Mesenteric fat pad (tissue), 1 donor: ENCODE measurements at places on chromosomes 4 and X.

- no peak for DNase-seq
These were observed 823.5 kb downstream of the ADGRL3 start for GRCh38 chr4:62023633-62024032.

DNA sequence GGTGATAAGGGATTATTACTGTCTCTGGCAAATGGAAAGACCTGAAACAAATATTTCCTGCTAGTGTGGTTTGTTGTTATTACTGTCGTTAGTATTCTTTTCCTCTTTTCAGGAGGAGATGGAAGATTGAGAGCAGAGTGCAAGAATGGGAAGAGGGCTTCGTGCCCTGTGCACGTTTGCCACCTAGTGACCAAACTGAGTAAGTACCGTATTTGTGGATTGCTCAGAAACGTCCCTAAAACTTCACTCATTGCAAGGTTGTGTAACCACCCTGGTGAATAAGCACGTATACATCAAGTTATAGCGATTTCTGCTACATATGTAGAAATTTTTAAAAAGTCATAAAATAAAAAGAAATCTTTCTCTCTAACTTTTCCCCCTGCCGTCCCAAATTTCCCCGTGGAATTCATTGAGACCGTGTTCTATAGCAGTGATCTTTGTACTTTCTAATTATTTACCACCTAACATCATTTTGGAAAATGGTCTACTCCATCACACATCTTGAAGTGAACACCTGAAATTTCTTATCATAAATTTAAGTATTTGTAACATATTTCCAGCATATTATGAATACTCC is 24.3 kb downstream of the LINC00632 start:
- DNase-seq: no peak

GRCh38 chr4:122900314-122900713 is 22.1 kb downstream of the NUDT6 start:
- DNase-seq: no peak

GRCh38 chr4:123380728-123381716 is 15.6 kb upstream of the SPRY1 start:
- no peak for DNase-seq

- DNase-seq: no peak
These were observed 82.0 kb downstream of the HAUS3 start for GRCh38 chr4:2159931-2160330.

- no peak for DNase-seq
These were observed 1.6 kb downstream of the KDR start for GRCh38 chr4:55123791-55124190.

DNA sequence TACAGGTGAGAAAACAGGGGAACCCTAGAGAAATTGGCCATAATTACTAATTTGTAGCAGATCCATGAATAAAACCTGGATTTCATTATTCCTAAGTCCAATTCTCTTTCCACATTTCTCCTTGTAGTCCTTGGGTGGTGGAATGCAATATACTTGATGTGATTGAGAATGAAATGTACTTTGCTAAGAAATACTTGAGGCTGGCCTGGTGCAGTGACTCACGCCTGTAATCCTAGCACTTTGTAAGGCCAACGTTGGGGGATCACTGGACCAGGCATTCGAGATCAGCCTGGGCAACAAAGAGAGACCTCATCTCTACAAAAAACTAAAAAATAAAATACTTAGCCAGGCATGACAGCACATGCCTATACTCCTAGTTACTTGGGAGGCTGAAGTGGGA is 15.9 kb downstream of the TMEM184C start:
- DNase-seq: no peak

DNA sequence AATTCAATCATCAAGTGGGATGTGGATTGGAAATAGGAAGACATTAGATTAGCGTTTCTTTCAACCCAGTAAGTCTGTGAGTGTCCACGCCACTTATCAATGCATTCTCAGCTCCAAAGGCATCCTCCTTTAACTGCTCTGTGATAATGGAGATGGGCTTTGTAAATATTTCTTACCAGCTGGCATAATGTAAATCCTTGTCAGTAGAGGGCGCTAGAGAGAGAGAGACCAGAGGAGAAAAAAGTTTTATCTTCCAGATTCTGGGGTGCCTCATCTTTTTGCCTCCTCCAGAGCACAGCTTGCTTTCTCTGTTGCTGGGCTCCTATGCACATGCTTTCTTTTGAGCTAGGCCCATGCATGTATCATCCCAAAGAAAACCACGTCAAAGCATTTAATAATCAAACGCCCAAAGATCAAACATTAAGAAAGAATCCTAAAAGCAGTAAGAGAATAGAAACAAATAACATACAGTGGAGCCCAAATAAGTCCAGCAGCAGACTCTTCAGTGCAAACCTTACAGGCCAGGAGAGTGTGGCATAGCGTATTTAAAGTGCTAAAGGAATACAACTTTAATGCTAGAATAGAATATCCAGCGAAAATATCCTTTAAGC is 9.6 kb upstream of the MTMR1 start:
- no peak for DNase-seq

DNA sequence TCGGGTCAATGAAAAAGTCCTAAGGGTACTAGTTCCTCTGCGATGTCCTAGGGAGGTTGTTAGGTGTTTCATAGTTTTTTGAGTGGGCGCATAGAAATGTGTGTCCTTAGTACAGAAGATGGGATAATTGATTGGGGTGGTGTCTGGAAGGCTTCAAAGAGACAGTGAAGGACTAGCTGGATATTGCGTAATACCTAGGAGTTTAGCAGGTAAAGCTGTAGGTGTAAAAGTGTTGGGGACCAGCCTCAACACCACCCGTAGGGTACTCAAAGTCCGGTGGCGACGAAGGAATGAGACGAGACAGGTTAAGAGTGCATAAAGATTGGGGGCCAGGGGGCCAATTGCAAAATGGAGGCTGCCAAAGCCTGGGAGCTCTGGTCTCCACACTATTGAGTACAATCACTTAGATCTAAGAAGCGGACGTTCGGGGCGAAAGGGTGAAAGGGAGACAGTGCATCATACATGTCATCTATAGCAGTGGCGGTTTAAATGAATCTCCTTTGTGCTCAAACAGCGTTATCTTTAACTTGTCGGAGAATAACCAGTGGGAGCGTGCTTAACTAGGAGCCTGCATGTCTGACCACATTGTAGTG is 1.0 kb downstream of the TRMT44 start:
- no peak for DNase-seq

DNA sequence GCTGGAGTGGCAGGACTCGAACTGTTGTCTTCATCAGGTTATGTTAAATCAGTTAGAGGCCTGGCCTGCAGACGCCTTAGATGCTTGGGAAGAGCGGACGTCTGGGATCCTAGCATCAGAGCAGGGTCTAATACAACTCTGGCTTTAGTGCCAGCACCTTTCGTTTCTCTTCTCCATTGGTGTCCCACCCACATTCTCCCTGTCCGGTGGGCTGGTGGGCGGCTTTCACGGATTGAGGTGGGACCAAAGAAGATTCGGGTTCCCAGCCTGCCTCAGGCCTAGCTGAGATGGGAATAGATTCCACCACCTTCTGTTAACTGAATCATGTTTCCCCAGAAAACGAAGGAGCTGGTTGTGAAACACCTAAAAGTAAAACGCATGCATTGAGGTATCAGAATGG is 939 bp downstream of the PDK3 start:
- DNase-seq: no peak

- DNase-seq: no peak
These were observed 104.7 kb upstream of the TRIM2 start for GRCh38 chr4:153099391-153100140.

GRCh38 chr4:2390146-2390545 is 28.3 kb downstream of the ZFYVE28 start:
- no peak for DNase-seq

DNA sequence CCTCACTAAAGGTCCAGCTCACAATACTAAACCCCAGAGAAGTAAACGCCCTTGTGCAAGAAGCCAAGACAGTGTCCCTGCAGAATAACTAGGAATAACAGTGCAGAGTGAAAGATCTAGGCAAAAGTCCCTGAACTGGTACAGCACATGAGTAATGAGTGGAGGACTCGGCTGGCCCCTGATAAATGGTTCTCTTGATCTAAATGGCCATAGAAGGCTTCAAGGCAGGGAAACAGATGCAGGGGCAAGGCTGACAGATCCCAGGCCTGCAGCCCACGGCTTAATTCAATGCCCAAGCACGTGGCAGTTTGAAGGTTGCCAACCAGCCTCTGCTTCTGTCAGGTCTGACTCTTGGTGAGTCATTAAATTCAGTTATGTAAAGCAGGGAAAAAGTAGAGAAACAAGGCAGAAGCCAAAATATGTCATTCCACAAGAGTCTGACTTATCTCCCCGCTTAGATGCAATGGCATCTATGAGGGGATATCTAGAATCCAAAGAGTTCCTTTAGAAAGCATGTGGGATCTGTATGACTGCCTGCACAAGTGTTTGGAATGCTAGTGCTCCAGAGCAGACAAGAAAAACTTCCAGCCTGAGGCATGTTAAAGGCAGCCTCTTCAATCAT is 121.3 kb downstream of the PRDM5 start:
- DNase-seq: no peak

DNA sequence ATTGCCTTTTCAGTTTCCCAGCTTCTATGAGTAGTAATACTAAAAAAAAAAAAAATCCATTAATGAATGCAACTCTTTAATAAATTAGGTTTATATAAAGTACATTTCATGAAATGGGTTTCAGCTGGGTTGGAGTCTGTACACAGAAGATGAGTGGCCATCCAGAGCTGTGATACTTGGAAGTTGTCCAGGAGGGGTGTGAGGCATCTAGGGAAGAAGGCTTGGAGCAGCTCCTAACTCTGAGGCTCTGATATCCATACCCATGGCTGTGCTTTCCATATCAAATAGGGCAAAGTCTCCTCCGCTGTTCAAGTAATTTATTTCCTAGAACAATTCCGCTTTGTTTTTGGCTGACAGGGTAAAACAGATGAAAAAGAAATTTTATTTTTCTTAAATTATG is 423.3 kb upstream of the TENM3 start:
- DNase-seq: no peak

DNA sequence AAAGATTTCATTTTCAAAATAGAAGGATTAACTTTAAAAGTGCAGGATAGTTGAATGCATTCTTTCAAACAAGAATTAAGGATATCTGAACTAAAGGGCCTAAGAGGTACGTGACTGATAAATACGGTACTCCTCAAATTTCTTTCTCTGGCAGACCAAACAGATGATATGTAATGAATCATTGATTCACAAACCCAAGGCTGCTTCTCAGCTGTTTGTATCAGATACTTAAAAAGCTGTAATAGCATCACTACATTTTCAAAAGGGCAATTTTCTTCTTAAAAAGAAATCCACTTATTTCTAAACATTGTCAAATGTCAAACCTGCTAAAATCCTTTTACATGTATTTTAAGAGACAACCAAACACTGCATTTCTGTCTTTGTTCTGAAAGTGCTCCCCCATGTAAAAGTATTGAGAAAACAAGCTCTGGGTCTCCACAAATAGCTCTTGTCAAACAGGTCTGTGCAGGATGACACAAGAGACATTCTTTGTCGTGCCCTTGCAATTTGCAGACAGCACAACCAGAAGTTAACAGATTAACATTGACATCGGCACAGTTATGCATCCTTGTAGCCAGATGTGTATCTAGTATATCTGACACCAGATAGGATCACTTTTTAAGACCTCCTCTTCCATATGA is 82.0 kb downstream of the MANBA start:
- DNase-seq: no peak

DNA sequence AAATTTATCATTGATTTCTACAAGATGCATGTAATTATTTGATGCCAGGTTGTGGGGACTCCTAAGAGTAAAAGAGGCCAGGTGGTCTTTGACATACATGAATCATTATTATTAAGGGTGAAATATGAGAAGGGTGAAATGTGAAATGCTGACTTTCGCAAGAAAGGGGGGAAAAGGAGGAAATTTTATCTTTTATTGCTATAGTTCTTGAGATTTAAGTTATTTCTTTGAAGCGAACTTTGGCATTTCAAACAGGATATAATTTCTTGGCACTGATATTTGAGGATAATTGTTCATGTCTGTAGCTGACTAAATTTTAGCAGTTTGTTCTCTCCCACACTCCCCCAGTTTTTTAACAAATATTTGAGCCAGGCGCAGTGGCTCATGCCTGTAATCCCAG is 80.1 kb downstream of the TMEM131L start:
- DNase-seq: no peak

DNA sequence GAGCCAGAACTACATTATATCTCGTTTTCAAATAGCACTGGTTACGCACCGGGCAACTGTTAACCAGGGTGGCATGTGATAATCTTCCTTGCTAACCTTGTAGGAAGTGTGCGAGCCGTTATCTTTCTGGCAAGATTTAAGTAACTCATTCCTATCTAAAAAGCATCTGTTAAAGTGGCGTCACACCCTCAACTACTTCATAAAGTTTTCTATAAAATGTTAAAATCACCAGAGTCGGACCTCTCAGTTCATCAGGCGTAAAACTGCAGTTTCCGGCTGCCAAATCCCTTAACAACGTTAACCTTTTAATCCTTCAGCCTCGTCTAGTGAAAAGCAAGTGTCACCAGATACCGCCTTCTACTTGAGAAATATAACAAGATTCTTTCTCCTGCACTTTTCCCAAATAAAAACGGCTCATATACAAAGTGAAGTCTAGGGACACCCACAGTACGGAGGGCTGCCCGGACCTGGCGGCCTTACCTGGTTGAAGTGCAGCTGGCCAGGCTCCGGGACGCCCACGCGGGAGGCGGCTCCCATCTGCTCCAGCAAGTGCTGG is 1.2 kb downstream of the SLC39A8 start:
- no peak for DNase-seq

DNA sequence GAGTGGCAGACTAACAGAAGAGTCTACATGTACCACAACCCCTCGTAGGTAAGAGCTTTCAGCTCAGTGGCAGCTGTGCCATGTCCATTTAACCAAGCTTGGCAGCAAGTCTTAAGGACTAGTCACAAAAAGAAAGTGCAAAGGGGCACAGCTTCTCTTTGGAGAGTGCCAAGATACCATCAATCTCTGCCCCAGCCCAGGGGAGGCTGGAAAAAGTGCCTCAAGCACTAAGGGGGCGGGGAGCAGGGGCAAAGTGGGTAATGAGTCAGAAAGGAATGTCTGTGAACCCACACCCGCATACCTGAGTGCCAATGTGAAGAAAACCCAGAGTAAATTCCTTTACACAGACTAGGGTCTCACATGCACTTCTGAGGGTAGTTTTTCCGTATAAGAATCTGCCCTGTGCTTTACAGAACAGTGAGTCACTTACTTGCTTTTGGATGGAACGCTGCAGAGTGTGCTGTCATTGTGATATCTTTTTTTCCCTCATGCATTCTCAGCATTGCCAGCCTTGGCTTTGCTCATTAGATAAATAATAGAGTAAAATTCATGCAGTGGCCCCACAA is 219.8 kb downstream of the ZNF674 start:
- no peak for DNase-seq

DNA sequence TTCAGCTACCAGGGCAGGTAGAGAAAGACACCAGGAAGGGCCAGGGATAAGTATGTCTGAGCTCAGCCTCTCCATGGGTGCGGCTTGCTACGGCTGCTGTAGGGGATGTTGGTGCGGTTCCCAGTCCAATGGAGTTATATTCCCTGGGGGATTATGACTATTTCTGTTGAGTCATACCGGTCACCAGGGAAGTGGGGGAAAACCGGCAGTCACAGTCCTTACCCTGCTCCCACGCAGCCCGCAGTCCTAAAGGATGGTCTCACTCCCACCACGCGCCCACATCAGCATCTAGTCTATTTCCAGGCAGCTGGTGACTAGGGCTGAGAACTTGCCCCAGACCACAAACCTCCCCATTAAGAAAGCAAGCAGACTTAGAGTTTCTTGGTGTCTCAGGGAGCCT is 191.6 kb downstream of the VEGFC start:
- no peak for DNase-seq
